ENCODE measurements at places on chromosomes 2 and 18. TPM values are rescaled to one million over a fixed set of nuclear protein-coding genes. Genes with fewer than 3 reads are reported as not detected.

DNA sequence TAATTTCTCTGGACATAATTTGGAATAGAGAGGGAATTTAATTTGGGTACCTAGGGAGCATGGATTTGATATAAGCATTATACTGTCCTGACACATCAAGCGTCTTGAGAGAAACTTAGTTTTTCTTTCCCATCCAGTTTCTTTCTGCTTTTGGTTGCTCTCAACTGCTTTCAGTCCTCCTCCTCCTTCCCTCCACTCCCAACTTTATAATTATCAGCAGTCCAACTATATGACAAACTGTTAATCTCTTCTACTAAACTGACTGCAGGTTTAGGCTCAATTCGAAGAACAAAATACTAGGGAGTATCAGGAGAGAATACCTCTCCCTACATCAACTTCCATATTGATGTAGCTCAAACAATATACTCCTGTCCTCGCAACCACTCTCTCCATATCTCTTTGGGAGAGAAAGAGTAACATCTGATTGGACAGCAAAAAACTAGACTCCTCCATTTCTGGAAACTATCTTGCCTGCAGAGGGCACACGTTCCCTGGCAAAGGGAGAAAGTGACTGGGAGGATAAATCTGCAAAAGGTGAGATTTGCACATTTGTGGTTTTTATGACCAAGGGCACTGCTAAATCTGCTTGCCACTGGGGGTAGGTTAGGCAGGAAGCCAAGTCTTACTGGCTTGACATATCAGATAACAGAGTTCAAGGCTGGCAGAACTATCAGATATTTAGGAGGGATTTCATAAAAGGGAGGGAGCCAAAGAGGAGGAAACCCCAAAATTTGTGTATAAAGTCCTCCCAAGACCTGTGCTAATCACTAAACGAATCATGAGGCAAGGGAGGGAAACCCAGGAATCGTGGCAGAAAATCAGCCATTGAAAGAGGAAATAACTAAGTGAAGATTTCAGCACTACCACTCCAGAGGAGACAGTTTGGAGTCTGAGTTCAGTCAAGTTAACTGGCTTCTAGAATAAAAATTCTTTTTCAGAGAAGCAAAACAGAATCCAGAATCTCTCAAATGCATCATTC lies 40.0 kb downstream of the ICA1L start:
- H3K27me3 ChIP-seq = no peaks in the 10 kb centered on the region
- peak; percentile 70 for DNase-seq
- no peaks in the 10 kb centered on the region for H3K36me3 ChIP-seq
- H3K27ac ChIP-seq = no peak overlapping the region
- peaks cover 15% of the 10 kb centered on the region for H3K4me1 ChIP-seq

The INPP5D gene
- total RNA-seq = 54.9 TPM

DNA sequence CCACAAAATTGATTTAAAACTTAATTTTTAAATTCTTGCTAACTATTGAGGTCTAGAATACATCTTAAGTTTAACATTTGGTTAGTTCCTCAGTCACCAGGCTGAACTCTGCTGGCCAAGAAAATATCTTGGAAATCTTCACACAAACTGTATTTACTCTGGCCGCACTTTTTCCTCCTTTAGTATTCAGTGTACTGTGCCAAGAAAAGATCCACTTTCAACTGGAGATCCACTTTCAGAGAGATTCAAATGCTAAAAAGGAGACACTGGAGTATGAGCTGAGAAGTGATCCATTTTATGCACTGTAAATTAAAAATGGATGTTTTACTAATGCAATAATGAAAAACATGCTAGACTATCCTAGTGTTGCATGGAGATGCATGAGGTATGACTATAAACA lies 98.1 kb downstream of the ANTXR1 start:
- no peaks in the 10 kb centered on the region for H3K36me3 ChIP-seq
- H3K4me3 ChIP-seq = no peak overlapping the region
- peaks cover 18% of the 10 kb centered on the region for H3K27me3 ChIP-seq
- H3K4me1 ChIP-seq = no peaks in the 10 kb centered on the region

The B3GNT7 gene
- not detected for total RNA-seq

The FHL2 gene
- 1.5 TPM for total RNA-seq

The UGT1A8 gene
- not detected for total RNA-seq

- H3K27me3 ChIP-seq = peaks cover 2% of the 10 kb centered on the region
- no peaks in the 10 kb centered on the region for H3K36me3 ChIP-seq
- no peak overlapping the region for H3K27ac ChIP-seq
- no peak overlapping the region for H3K4me3 ChIP-seq
Measured at GRCh38 chr2:67340133-67341011, 56.8 kb upstream of the ETAA1 start.

- H3K36me3 ChIP-seq = peaks cover 35% of the 10 kb centered on the region
- no peak overlapping the region for H3K27ac ChIP-seq
- peaks cover 3% of the 10 kb centered on the region for H3K4me1 ChIP-seq
- no peaks in the 10 kb centered on the region for H3K27me3 ChIP-seq
- no peak for DNase-seq
Measured at GRCh38 chr2:182726473-182726872, 10.4 kb downstream of the DNAJC10 start.

All from activated CD4-positive, alpha-beta memory T cell treated with anti-CD3 and anti-CD28 coated beads for 36 hours (primary cell).